Fibroblast of lung (primary cell): ENCODE measurements at places on chromosomes 5 and 9. TPM values are rescaled to one million over a fixed set of nuclear protein-coding genes. Genes with fewer than 3 reads are reported as not detected.

Gene WDR31
- total RNA-seq: 3.1 and 4.0 TPM in 2 replicates

Gene SMAD5
- total RNA-seq: 43.4 and 44.3 TPM in 2 replicates

Gene RASGRF2
- total RNA-seq: 12.1 and 19.5 TPM in 2 replicates

Gene ASPN
- total RNA-seq: 10.4 and 10.5 TPM in 2 replicates

Gene NR5A1
- not detected in 2 replicates for total RNA-seq

Gene C6
- total RNA-seq: 0.26 TPM in 1 of 2 replicates, not detected in the other

Gene ZNF462
- total RNA-seq: 19.5 and 27.4 TPM in 2 replicates

Gene C7
- total RNA-seq: under 0.01 and 11.6 TPM in 2 replicates

Gene GDA
- total RNA-seq: under 0.01 TPM in 1 of 2 replicates, not detected in the other

Gene IL3
- total RNA-seq: not detected in 2 replicates

Gene TRPM3
- total RNA-seq: 0.50 and 0.51 TPM in 2 replicates

Gene PAPPA
- 33.4 and 45.7 TPM in 2 replicates for total RNA-seq

Gene IFNA13
- total RNA-seq: not detected in 2 replicates

Gene PCDHB9
- total RNA-seq: 0.26 and 0.99 TPM in 2 replicates

Gene PDCD1LG2
- 4.9 and 6.9 TPM in 2 replicates for total RNA-seq

Gene DOCK2
- 3.6 and 8.9 TPM in 2 replicates for total RNA-seq

Gene ZNF366
- not detected in 2 replicates for total RNA-seq

Gene GABRA1
- total RNA-seq: not detected in 2 replicates

Gene BHMT
- 0.17 TPM in 1 of 2 replicates, not detected in the other for total RNA-seq

Gene C9orf153
- 0.17 and 0.51 TPM in 2 replicates for total RNA-seq

Gene HTR1A
- not detected in 2 replicates for total RNA-seq

Gene YTHDC2
- 22.6 and 32.7 TPM in 2 replicates for total RNA-seq

Gene PCDHA8
- total RNA-seq: under 0.01 and 0.33 TPM in 2 replicates

Gene ARPC5L
- total RNA-seq: 11.0 and 13.2 TPM in 2 replicates

Gene SPINK4
- not detected in 2 replicates for total RNA-seq

Gene ATP10B
- total RNA-seq: not detected in 2 replicates

Gene ELAVL2
- under 0.01 and 0.26 TPM in 2 replicates for total RNA-seq

Gene HSPB3
- total RNA-seq: 0.77 and 21.1 TPM in 2 replicates

Gene MEIKIN
- total RNA-seq: under 0.01 TPM in 1 of 2 replicates, not detected in the other

Gene IL9
- not detected in 2 replicates for total RNA-seq

Gene EPB41L4B
- 1.5 and 2.8 TPM in 2 replicates for total RNA-seq

Gene TSSK1B
- under 0.01 and 0.50 TPM in 2 replicates for total RNA-seq

Gene EGFLAM
- 0.33 and 3.6 TPM in 2 replicates for total RNA-seq

Gene RGP1
- 10.5 and 14.9 TPM in 2 replicates for total RNA-seq

Gene LSM11
- total RNA-seq: 2.1 and 3.1 TPM in 2 replicates

Gene ARL10
- total RNA-seq: 9.8 and 11.1 TPM in 2 replicates

Gene PRLR
- total RNA-seq: 0.33 TPM in 1 of 2 replicates, not detected in the other

Gene CEP78
- total RNA-seq: 10.0 and 10.4 TPM in 2 replicates
